Stimulated activated naive CD8-positive, alpha-beta T cell treated with anti-CD3 and anti-CD28 coated beads, Interleukin-15, Interleukin-2, amounts not matched to agents 100 U/mL and 50 U/mL, for 24 hours (primary cell): ENCODE measurements at places on chromosomes 3 and 15.

DNA sequence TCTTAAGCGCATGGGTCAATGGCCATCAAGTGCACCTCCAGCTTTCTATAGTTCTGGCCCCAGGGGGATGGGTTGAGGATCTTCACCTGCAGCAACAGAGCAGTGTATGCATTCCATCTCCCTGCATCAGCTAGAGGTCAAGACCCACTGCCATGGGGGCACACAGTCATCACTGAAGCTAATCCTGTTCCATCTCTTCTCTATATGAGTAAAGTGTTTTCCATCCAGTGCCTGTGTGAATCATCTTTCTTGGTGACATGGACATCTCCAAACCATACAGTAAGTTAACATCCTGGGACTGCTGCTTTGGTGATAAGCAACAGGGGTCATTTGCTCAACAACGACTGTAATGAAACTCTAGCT lies 4.4 kb upstream of the ENTPD3 start:
- DNase-seq, result no peak

DNA sequence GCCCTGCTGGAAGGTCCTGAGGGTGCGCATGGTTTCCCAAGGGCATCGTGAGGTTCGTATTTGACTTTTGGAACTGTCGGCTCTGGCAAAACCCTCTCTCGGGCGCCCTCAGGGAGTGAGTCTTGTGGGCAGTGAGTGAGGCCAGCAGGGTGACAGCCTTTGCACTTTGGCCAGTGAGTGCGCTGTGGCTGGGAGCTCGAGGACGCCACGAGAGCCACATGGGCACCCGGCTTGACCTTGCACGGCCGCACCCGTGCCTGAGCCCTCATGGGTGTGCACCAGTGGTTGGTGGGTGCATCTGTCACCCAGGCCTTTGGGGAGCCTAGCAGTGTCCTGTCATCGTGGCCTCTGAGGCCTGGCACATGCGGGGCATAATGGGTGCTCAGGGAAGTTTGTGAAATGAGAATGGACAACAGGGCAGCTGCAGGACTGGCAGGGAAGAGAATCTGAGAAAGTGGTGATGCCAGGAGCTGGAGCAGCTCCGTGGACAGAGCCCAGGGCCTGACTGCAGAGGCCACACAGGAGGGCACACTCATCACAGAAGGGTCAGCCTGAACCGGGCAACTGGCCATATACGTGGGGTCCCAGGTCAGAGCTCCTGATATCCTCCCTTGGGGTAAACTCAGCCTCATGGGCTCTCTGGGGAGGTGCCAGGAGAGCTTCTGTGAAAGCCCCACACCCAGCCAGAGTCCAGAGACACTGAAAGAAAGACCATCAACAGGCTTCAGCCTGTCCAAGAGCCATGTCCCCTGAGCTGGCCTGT lies 30.4 kb upstream of the SNRPA1 start:
- DNase-seq, result no peak

- peak; percentile 80 for DNase-seq
Measured at GRCh38 chr3:81490541-81491288, 270.7 kb downstream of the GBE1 start.

- DNase-seq, result peak; percentile 90
Measured at GRCh38 chr3:48656061-48656840, 6.4 kb downstream of the CELSR3 start.

DNA sequence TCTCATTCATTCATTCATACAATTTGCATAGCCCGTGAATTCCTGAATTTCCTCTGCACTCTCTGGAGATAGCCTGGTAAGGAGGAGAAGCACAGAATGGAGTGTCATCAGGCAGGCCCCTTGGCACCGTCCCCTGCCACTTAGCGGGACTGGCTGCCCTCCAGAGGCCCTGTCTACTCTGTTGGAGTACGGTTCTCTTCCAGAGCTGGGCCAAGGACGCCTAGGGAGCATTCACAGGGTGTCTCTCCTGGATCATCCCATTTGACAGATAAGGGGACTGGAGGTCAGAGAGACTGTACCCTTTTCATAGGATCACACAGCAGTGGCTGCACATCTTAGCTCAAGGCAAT lies 48.0 kb downstream of the PTH1R start:
- no peak for DNase-seq

- DNase-seq, result no peak
Measured at GRCh38 chr15:55222588-55222987, 25.8 kb upstream of the RSL24D1 start.

DNA sequence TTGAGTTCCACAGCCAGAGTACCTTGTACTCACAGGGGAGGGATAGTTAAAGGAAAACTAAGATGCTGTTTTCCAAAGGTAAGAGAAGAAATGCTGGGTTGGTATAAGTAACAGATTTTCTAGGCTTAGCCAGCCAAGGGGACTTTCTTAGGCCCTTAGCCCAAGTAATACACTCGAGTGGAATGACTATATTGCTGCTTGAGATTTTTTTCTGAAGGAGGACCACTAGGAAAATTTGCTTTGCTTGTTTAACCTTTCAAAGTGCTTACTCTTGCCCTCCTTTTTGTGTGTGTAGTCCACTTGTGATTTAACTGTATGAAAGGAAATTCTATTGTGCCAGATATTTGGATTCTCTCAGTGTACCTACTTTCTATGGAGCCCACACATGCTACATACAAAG lies 50.5 kb downstream of the IL5RA start:
- no peak for DNase-seq
